ENCODE measurements at places on chromosomes 4 and X.
A peak's percentile ranks its signal among the peaks of the same experiment; 100 is the strongest.

DNA sequence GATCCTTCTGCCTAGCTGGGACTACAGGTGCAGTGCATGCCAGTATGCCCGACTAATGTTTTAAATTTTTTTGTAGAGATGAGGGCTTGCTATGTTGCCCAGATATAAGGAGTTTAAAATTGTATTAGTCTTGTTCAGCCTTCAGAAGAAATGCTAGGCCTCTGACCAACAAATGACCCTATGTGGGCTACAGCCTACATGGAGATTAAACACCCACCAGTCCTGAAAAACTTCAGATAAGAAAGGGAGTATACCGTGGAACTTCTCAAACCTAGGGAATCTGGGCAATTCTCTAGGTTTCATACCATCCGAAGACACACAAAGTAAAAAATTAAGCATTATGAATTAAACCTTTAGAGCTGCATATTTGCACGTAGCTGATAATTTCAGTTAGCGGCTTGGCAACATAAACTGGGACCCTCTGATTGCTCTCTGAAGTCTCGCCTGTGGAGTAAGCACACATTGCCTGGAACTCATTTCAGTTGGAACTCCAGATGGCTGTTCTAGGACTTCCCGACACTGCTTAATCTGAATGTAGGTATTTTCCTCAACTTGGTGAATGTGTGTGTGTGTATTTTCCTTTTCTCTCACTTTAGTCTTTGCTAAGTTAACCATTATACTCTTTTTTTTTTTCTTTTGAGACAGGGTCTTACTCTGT lies 33.0 kb downstream of the MOB1B start:
- DNase-seq, result no peak

GRCh38 chr4:25857403-25857802 lies 5.4 kb downstream of the SEL1L3 start:
- no peak for DNase-seq

DNA sequence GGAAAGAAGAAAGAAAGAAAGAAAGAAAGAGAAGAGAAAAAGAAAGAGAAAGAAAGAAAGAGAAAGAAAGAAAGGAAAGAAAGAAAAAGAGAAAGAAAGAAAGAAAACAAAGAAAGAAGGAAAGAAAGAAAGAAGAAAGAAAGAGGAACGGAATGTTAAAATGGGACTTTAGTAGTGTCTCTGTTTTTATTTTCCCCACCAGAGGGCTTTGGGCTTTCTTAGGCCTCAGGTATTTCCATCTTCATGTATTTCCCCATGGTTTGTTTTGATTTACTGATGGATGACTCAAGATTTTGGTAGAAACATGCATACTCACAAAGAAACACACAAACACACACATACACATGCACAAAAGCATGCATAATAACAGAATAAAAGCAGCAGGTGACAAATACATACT lies 181.2 kb downstream of the AFF2 start:
- no peak for DNase-seq

DNA sequence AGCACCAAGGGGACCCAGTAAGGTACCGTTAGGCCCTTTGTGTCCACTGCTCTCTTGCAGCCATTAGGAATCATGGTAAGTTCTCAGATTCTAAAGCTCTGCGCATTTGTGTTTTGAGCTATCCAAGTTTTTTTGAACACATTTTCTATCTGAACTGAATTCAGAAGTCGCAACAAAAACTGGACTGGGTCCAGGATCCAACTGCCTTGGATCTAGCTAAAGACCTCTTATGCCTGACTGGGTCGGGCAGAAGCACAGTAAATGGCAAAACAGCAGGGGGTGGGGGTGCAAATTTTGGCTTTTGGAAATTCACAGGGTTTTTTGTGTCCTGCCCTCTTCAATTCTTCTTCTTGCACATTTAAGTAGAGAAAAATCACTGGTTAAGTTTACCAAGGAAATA lies 30.0 kb downstream of the RCHY1 start:
- DNase-seq, result no peak

- no peak for DNase-seq
Observed at GRCh38 chrX:152306331-152306730, 144.8 kb downstream of the GABRA3 start.

DNA sequence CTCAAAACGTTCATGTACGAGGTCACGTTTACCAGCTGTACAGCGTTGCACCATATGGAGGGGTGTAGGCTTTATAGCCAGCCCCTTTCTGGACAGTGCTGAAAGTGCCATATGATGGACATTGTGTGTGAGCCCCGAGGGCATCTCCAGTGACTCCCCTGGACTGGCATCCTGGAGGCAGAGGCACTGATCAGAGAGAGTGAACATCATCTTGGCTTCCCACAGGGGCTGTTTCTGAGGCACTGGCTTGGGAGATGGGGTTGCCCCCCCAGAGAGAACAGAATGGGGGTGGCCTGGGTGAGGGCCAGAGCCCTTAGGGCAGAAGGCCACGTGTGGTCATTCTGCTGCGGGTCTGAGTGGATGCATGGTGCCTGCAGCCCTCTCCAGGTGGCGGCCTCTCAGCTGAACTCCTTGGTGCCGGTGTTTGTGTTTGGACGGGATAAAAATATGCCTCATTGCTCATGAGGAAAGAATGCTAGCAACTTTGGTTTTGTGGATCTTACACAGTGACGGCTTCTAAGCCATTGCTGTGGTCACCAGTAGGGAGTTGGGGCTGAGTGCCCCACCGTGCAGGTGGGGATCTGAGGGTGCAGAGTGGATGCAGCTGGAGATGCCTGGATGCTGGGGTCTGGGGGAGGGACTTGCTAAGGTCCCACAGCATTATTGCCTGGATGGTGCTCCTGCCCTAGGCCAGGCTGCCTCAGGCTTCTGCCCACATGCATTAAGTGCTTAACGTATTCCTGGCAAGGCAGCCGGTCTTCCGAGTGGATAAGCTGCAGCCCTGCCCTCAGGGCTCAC lies 3.4 kb downstream of the WFS1 start:
- no peak for DNase-seq

GRCh38 chrX:134542485-134542884 lies 82.5 kb downstream of the HPRT1 start:
- no peak for DNase-seq

- DNase-seq, result peak; percentile 81
Observed at GRCh38 chrX:149504226-149504914, 736 bp downstream of the IDS start.

DNA sequence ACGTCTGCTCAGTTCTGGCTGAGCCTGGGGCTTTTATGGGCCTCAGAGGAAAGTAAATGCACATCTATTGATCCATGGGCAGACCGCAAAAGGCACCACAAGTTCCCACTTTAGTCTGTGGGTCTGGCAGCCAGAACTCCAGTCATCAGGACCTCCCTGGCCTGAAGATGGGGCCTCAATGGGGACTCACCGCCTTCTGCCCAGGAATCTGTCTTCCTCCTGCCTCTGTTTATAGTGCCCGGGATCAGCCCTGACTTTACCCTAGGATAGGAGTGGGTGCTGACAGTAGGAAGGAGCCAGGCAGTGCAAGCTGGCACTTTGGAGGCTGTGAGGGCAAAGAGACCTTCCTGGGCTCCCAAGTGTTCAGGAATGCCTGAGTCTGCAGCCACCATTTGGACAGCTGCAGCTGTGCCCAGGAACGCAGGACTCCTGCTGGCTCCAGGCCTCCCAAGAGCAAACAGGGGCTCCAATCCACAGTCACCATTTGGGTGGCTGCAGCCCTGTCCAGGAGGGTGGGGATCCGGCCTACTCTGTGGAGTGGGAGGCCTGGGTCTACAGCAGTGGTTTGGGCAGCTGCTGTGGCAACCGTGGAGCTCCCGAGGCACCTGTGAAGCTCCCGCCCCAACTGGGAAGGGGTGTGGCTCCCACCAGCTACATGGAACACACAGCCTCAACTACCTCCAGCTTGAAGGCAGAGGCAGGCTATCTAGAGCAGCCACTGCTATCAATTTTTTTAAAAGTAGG lies 1440.9 kb upstream of the ADGRL3 start:
- DNase-seq, result no peak

DNA sequence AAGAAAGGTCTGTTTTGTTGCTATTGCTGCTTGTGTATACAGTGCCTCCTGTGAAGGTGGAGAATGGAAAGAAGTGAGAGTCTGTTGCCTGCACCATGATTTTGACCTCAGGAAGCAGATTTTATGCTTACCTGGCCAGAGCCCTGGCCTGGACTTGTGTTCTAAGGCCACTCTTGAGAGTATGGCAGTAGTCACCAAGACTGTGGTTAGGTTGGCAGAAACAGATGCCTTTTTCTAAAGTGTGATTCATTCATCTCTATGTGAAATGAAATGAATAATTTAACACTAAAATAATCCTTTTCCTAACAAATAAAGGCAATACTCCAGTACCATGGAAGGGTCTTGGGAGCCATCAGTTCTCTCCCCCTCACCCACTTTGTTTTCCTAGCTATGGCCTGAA lies 161.8 kb downstream of the DCLK2 start:
- no peak for DNase-seq

DNA sequence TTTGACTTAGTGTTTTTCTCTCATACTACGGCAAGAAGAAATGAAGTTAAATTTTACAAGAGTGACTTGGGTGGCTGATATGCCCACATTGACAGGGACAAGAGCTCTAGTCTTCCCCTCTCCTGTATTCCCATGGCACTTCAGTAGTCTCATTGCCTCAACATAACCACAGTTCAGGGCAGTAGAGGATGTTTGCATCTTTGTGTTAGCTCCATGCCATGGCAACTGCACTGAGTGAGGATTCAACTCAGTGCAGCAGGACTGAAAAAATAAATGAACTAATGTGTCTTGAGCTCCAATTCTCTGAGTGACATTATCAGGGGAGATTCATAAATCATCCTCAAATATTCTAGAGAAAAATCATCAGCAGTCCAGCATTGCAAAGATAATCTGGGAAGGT lies 78.8 kb downstream of the TET2 start:
- no peak for DNase-seq

GRCh38 chr4:168613869-168614268 lies 117.0 kb downstream of the PALLD start:
- no peak for DNase-seq

DNA sequence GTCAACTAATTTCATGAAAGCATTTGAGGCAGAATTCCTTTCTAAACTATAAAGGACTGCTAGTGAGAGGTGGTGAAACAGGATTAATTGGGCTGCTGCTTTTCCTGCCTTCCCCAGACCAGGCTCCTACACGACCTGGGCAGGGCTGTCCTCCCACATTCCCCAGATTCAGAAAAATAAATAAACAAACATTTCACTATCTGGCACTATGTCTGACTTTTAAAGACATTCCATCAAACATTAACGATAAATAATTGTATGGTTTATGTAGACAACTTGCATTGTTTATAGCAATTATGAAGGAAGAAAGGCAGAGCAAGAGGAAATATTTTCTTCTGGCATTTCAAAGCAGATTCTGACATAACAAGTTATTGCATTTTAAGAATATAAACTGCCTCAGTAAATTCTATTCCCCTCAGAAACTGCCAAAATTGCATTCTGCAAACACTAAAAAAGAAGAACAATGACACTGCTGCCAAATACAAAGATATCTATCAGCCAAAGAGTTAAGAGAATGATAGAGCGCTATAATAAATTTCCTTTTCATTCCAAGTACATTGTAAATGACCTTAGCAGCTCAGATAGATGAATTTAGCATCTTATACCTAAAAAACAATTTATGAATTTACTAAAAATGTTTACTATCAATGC lies 214.7 kb upstream of the INTU start:
- DNase-seq, result no peak

DNA sequence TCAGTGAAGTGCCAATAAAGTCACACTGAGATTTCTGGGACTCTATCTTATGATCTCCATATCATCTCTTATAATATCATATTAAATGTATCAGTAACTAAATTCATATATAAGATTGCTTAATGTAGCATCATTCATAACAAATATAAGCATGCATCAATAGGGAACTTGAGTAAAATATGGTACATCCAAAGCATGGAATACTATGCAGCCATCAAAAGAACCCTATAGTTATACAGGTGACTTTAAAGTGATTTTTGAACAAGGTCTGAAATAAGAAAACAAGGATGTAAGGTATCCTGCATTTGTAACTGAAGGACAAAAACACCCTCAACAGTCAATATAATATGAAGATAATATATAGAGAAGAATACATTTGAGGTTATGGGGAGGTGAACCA lies 47.3 kb downstream of the HUWE1 start:
- DNase-seq, result no peak

Data from CD4-positive, alpha-beta T cell treated with Interleukin-4 for 1 hour (primary cell).